ENCODE measurements at places on chromosomes 16 and 17.

DNA sequence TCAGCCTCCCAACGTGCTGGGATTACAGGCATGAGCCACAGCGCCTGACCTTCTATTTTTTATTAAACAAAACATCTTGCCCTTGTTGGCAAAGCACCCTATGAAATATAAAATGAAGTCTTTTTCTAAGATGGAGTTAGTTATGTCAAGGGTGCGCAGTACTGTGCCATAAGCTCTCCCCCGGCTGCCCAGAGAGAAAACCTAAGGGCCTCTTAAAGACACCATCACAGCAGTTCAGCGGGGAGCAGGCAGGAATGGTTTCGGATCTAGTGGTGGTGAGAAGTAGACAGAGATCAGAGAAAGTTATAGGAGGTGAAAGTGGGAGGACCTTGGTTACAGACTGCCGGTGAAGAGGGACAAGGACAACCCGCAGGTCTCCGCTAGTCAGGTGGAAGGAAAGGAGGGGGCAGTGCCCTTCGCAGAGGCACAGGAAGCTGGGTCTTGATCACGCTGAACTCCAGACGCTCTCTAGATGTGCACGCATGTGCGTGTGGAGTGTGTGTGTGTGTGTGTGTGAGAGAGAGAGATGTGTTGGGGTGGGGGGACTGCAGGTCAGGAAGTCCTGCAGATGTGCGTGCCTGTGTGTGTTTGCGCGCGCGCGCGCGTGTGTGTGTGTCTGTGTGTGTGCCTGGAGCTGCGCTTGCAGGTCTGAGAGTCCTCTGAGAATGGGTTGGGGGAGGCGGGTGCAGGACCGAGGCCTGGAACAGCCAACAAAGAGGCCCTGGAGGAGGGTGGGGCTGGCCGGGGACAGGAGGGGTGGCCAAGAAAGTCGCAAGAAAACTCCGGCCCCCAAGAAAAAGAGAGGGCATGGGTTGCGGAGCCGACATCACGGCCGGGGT is 748 bp upstream of the CMTM3 start:
- peak; percentile 65 for DNase-seq

DNA sequence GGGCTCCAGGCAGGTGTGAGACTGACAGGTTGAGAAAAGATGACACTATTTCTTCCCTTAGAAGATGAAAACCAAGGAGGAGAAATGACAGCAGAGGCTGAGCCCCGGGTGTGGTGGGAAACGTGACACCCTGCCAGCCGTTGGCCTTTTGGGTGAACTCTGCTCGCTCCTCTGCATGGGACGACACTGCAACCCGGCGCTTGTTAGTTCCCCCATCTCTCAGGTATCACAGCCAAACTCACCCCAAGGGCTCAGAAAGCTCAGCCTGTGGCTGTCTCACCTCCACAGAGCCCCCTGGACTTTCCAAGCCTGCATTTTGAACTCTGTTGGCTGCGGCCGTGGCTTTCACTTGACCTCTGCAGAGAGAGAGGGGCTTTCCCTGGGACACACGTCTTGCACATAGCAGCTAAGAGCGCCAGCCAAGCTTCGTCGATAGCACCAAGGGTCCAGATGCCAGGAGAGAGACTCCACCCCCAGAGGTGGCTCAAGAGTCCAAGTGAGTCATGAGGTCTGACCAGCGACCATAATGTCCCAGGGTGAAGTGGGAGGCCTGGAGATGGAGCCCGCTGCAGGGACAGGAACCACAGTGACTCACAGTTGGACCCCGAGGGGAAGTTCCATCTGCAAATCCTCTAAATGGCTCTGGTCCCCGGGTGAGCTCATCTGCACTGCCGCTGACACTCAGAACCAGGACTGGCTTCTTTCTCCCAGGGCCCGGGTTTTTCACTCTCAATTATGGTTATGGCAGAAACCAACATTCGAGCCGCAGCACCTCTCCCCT is 301.9 kb downstream of the SOX9 start:
- no peak for DNase-seq

GRCh38 chr16:55051571-55052347 is 121.1 kb downstream of the IRX5 start:
- no peak for DNase-seq

GRCh38 chr17:71511266-71511995 is 609.4 kb upstream of the SOX9 start:
- no peak for DNase-seq

DNA sequence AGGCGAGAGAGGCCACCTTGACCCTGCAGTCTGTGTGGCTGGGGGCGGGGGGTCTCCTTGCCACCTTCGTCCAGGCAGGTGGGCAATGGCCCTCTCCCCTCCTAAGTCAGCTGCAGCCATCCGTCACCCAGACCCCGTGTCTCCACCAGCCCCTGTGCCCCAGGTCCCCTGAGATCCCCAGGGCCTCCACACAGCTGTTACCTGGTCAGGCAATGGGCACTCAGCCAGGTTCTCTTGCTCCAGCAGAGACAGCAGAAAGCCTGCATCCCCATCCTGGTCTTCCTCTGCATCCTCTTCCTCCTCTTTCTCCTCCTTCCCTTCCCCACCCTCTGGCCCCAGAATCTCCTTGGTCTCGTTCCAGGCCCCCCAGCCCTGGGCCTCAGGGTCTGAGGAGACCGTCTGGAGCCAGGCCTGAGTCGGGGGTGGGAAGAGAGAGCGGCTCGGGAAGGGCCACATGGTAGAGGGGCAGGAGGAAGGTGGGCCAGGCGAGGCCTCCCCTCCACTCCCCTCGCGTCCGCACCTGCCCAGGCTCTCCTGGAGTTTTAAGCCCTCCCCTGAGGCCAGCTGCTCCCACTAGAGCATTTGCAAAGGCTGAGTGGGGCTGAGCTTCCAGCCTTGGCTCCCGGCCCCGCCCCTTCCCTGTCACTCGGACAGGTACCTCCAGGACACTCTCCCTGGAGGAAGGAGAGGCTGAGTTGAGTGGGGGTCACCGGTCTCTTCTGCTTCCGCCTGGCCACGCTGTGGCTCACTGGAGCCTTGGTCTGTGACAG is at the start of gene PABPN1L:
TSS of gene PABPN1L (minus strand) at position 510 of the 770 bp plus-strand sequence. CDS start at position 456, 54 bp downstream.
- DNase-seq = no peak

DNA sequence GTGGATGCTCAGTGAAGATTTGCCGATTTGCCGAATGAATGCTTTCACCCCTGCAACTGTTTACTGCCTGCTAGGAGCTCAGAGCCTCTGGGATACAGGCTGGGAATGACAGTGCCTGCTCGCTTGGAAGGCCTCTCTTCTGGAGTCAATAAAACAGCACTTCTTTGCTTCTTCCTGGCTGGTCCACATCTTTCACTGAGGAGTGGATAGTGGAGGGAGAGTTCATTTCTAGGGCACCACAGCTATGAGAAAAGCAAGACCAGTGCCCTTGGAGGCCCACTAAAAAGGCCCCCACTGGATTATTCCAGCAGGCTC is 3.1 kb upstream of the USP7 start:
- DNase-seq = no peak

GRCh38 chr17:38415250-38416194 is 12.7 kb upstream of the ARHGAP23 start:
- peak; percentile 19 for DNase-seq

DNA sequence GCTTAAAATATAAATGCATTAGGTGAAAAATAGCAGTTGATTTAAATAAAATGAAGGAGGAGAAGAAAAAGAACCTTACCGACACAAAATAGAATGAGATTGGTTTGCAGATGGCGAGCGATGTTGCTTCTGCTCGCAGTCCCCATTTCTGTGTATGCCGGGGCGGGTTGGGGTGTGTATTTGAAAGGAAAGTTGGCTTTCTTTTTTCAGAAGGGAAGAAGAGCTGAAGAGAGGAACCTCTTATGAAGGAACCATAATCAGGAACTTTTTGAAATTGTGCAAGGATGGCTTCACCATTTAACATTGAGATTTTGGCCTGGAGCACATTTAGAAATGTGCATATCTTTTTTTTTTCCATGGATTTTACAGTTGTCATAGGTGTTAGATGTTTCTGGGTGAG is at the start of gene IGSF6:
TSS of gene IGSF6 (minus strand) at position 156 of the 400 bp plus-strand sequence. CDS start at position 146, 10 bp downstream.
- no peak for DNase-seq

DNA sequence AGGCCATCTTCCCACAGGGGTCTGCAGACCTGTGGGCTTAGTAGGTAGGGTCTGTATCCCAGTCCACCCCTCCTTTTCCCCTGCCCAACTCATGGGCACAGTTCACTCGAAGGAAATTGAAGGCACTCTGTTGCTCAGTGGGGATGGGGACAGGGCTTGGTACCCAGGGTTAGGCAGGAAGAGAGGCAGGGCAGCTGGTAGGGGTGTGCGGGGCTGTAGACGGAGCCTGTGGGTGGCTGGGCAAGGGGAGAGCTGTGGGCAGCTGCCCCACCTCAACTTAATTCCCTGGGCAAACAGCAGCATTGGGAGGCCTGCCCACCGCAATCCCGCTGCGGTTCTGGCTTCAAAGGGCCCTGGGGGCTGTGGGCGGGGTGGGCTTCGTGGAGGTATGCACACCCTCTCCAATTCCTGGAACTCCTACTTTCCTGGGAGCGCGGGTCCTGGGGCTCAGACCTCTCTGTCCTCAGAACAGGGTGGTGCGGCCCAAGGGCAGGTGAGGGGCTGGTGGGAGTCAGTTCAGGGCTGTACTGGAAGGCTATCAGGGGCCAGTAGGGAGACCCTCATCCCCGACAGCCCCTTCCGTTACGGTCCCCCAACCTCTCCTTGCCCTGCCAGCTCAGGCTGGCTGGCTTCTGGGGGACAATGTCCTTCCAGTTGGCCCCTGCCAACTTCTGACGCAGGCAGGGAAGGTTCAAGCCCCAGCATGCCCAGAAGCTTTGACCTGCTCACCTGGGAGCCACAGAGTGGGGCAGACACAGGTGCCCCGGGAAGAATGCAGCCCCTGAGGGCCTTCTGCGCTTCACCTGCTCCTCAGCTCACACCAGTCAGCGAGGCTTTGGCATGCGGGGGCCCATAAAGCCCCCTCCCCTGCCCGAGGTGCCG is 9.1 kb downstream of the FOXJ1 start:
- no peak for DNase-seq

GRCh38 chr16:73670836-73671820 is 623.2 kb upstream of the ZFHX3 start:
- no peak for DNase-seq

- DNase-seq = no peak
These were observed 17.8 kb downstream of the TSPOAP1 start for GRCh38 chr17:58310511-58311428.

DNA sequence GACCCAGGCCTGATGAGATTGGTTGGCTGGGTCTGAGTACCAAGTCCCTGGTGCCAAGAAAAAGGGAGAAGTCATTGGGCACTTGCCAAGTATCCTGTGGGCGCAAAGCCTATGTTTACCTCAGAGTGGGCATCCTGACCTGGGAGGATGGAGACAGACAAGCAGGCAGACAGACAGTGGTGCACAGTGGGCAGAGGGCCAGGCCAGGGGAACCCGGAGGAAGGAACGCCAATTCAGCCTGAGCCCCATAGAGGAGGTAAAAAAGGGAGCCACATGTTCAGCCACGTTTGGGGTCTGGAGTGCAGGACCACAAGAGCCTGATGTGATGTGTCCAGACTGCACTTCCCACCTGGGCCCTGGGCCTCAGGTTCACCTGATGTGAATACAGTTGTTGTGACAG is 5.4 kb downstream of the PHKG2 start:
- no peak for DNase-seq

- no peak for DNase-seq
These were observed 182.1 kb downstream of the RPTOR start for GRCh38 chr17:80726558-80727408.

All from neural crest cell (in vitro differentiated cells).